CD8-positive, alpha-beta memory T cell (primary cell): ENCODE measurements at places on chromosomes 5 and 9.

DNA sequence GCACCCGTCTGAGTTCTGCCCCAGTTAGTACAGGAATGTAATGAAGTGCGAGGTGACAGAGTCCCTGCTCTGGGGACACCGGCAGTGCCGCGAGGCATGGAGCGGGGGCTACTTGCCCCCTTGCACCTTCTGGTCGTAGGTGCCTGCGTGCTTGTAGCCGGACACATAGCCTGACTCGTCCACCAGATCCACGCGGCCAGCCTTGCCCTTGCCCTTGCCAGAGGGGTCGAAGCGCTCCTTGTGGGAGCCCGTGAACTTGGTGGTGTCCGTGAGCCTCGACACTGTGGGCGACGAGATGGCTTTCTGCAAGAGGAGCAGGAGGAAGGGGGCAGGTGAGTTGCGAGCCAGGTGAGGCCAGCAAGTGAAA lies 28.2 kb downstream of the TPPP start:
- no peak for DNase-seq

GRCh38 chr5:157447201-157447637 lies 12.8 kb upstream of the NIPAL4 start:
- DNase-seq: no peak

DNA sequence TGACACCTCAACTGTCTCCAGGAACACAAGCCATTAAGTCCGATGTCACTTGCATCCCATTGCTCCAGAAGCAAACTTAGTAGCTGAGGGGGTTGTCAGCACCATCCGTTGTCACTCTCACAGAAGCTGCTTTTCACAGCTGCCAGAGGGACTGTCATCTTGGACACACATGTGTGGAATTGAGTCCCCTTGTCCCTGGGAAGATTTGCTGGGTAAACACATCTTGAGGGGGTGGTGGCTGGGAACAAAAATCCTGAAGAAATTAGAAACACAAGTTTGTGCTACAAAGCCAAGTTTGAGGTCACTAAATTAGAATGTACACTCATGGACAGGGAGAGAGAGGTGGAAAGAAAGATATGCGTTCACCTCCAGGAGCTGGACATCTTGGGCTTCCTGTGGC lies 55.2 kb upstream of the ADRA1B start:
- no peak for DNase-seq

GRCh38 chr5:15864536-15865215 lies 314.9 kb downstream of the MARCHF11 start:
- no peak for DNase-seq

DNA sequence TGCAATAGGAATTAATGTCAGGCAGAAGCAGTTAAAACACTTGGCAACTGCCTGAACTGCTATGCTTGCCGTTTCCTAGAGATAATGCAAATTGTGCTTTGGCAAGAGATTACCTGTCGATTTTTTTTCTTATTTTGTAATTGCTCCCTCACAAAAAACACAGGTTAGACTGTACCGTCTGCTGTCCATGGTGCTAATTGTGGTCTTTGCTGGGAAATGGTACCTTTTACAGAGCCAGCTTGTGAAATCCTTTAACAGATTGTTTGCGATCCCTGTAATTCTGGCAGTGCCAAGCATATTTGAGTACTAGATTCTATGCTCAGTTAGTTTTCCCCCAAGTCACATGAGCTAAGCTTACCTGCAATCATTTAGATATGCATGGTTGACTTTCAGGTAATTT lies 2125.8 kb upstream of the WWC1 start:
- DNase-seq: no peak

- no peak for DNase-seq
These were observed 117.1 kb downstream of the LHX2 start for GRCh38 chr9:124128568-124129166.

DNA sequence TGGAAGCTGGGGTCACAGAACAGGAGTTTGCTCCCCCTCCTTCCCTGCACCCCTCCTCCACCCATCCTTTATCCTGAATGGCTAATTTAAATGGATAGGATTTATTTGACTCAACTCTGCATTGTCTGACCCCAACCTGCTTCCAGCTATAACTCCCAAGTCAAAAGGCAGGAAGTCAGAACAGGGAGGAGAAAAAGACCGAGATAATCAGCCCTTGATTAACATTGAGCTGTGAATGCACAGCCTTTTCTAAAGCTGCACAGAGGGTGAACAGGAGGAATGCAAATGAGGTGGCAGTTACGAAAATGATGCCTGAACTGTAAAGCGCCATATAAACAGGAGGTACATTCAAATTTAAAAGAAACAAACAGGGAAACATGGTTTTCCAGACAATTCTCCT lies 152.8 kb downstream of the SPOCK1 start:
- no peak for DNase-seq

DNA sequence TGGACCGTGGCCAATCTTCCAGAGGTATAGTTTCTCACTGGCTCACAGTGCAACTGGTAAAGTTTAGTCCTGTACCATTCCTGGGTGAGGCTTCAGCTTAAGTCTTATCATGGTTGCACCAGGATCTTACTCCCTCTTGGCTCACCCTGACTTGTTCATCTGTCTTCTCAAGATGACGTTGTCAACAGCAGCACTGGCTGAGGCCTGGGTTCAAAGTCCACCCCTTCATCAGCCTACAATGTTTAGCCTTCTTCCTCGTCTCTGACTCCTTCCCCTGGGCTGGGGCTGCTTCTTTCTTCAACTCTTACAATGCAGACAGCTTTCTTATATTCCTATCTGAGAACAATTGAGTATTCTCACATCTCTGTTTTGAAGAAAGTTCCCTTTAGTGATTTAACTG lies 311.1 kb upstream of the CLINT1 start:
- DNase-seq: no peak

DNA sequence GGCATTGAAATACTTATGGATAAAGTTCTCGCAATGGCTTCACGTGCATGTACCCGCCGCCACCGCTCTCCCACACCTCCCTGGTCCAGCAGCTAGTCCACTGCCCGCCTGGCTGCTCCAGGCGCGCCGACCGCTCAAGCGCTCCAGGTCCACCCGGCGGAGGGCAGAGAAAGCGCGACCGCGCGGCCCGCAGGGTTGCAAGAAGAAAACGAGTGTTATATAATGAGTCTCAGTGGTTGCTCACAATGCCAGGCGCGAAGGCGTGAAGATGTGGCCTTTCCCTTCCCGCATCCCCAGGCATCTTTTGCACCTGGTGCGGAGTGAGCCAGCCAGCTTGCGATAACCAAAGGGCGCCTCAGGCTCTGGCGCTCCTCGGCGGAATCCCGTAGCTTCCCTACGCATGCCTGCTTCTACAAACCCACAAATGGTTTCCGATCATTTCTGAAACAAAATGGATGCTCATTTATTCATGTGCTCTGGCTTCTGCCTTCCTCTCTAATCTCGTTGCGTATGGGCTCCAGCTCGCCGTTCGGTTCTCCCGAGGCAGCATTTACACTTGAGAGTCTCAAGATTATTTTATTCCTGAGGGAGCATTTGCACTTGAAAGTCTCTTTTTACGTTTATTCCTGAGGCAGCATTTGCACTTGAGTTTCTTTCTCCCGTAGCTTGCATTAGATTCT lies 25.7 kb downstream of the CDKN2A start:
- no peak for DNase-seq

DNA sequence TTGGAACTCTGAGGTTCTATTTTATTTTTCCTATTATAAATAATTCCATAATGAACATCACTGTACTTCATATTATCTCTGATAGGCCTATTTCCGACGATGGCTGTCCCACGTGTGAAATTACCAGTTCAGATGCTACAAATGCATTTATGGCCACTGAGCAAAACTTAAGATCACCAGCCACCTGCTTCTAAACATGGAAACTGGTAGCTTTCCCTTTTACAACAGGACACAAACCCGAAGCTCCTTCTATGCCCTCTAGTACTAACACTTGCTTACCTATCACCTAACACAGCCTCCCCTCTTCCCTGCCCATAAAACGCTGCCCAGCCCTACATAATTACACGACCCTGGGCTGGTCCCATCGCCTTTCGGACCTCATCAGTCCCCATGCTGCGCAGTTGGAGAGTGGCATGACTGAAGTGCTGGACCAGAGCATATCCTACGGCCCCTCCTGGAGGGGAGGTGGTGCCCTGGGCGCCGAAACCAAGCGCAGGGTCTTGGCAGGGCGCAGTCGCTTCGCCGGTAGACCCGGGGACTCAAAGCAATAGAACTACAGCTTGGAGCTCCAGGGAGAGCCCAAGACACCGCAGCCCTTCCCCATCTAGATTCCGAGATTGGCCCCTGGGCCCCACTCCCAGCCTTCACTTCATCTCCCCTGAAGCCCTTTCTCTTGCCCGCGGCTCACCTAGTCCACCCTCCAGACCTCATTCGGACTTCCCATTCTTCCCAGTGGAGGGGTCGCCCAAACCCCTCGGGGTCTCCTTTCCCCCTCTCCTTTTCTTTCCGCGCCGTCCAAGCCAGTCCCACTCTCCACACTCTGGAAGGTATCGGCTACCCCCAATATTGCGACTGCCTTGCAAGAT lies 1.0 kb upstream of the SAP30L start:
- peak; percentile 19 for DNase-seq

- DNase-seq: no peak
These were observed 50.5 kb upstream of the MAMDC2 start for GRCh38 chr9:69993110-69993509.

GRCh38 chr9:135939351-135940265 lies 21.6 kb downstream of the UBAC1 start:
- DNase-seq: peak; percentile 71

GRCh38 chr5:173456751-173457171 lies 128.5 kb upstream of the STC2 start:
- no peak for DNase-seq

DNA sequence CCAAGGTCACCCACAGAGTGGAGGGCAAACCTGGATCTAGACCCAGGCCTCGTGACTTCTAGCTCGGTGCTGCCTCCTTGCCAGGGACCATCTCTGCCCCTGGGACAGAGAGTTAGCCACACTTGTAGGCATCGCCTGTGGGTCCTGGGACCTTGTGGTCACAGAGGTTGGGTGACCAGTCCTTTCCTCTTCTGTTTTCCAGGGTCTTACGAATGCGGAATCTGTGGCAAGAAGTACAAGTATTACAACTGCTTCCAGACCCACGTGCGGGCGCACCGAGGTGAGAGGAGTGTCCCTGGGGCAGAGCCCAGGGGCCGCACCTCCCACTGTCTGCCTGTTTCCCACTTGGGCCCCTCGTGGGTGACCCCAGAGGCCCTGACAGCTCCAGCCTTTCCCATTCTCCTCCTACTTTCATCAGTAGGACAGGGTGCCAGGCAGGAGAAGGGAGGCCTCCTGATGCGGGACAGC lies 76.3 kb downstream of the AMBP start:
- DNase-seq: no peak

DNA sequence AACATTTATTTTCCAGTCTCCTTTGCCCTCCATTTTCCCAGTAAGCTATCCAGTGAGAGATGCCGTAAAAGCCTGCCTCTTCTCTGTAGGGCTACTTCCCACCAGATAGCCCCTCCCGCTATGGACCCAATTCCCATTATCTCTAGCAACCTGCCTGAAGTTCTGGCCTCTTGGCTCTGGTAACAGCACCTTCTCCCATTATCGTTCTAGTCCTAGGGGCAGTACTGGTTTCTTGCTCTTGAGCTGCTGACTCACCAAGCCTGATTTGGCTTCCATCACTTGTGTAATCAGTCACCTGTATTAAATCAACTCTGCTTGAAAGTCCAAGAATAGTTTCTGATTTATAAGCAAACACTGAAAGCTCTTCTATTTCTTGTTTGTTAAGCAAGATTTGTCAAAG lies 42.8 kb upstream of the PARP8 start:
- no peak for DNase-seq

- no peak for DNase-seq
These were observed 43.8 kb downstream of the NDFIP1 start for GRCh38 chr5:142152384-142152732.

GRCh38 chr9:81980568-81980967 lies 8.0 kb upstream of the SPATA31D1 start:
- no peak for DNase-seq

- DNase-seq: no peak
These were observed 68.2 kb downstream of the PIK3R1 start for GRCh38 chr5:68283766-68284165.

GRCh38 chr5:176810081-176810597 lies at the start of gene UNC5A:
UNC5A (plus strand) TSS chr5:176810559; CDS start chr5:176810751, 192 bp downstream.
- DNase-seq: peak; percentile 59

DNA sequence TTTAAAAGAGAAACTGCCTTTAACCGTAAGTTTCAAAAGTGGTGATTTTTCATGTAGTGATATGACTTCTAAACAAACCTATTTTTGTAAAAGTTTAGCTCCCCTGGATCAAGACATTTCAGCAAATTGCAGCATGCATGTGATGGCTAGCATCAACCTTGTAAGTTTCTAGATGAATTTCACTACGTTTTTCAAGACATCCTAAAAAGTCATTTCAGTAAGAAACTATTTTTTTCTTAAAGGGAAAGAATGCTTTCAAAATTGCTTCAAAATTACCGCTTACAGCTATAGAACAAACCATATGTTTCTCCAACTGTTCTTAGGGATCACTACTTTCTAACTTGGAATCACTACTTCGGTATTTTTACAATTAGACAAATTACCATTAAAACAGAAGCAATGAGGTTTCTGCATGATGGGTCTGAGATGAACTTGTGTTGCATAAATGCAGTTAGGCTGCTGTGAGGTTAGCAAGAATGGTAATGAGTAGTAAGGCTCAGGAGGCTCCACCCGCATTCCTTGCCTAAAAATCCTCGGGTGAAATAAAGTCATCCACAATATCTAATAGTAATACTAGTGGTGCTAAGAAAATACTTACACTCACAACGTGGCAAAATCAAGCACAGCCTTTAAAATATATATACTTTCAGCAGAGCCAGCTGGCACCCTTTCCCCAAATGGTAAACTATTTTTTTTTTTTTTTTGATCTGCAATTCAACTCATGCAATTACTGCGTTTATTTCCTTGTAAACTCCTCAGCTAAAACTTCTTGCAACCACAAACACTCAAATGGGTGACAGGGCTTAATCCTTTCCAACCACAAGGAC lies 53.8 kb downstream of the CDC14B start:
- DNase-seq: peak; percentile 16

DNA sequence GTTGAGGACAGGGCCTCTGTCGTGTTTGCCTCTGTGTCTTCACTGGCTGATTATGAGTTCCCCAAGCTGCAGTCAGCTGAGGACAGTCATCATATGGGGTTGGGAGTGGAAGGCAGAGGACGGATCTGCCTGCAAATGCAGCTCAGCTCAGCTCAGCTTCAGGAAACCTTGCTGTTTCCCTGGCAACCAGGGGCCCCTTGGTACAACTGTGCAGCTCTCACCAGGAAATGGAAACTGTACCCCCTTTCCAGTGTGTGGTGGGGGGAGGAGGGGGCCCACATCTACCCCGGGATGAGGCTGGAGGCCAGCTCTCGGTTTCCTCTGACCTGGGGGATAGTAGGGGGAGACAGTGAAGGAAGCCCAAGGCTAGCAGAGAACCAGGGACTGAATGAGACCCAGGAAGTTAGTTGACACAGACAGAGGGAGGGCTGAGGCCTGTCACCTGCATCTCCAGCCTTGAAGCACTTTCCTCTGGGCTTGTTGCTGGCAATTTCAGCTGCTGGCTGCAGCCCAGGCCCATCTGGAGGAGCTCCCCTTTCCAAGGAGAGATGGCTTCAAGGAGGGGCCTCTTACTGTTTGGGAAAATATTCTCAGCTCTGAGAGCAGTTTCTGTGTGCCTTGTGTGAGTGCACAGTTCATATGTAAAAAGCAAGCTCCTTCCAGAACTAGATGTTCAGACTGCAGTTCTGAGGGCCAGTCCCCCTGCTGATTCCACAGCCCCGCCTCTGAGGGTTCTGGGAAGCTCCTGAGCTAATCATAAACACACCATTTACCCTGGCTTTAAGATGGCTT lies 6.9 kb downstream of the ANXA6 start:
- peak; percentile 89 for DNase-seq
